Activated T-cell treated with anti-CD3 and anti-CD28 coated beads for 1 hour (primary cell): ENCODE measurements at places on chromosomes 4 and X.

DNA sequence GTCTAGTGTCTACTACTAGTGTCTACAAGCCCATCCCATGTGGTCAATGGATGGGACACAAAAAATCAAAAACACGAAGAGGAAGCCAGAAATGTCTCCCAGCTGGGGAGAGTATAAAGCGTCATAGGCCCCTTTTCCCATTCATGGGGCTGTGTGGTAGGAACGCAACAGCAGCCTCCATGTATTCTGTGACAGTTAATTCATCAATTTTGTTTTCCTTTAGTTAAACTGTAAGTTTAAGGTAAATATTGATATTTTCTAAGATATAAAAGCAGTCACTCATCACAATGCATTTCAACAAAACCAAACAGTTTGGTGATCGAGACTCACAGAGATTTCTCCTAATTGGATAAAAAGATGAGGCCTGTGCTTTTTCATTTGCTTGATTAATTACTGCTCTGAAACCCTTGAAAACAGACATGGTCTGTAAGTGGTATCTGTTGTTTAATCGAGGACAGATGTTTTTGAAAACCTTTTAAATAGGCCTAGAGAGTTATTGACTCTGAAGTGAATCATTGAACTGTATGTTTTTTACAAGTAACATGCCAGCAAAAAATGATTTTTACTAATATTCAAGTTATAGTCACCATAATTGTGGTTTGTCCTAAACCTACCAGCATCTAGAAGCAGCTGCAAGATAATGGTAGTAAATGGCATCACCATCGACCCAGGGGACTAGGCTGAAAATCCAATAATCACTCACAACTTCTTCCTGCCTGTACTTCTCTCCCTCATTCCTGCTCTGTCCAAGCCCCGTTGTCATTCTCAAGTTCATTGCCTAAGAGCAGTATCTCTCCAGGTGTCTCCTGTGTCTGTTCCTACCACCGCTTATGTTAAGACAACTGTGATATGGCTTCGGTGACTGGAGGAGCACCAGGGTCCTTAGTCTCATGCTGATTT is 87.7 kb upstream of the SHISA3 start:
- no peak for DNase-seq

DNA sequence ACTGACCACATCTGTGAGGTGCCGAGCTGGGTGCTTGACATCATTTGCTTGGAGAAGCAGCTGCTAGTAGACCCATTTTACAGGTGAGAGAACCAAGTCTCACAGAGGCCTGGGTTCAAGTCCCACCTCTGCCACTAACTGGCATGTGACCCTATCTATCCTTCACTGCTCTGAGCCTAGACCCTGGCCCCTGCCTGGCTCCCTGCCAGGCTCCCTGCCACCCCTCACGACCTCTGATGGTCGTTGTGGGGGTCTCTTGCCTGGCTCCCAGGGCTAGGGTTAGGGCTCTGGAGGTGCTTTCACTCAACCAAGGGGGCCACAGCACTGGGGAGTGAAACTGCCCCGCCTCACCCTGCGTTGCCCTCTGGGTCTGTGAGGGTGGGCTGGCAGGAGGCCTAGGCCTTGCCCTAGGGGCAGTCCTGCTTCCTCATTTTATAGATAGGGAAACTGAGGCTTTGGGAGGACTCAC is 7.2 kb upstream of the ADD1 start:
- no peak for DNase-seq

DNA sequence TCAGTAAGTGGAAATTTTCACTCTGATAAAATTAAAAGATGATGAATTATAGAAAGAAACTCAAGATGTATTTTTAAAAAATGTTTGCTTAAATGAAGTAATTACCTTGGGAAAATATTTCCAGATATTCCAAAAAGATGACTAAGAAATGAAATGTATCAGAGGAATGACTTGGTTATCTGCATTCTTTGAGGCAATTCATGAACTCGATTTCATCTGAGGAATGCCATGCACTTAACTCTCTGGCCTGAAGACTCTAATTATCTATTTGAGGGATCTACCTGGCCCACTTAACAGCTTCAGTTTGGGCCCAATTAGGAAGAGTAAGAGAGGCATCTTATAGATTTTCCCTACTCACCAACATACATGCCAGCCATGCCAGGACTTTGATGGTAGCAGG is 182.3 kb downstream of the INPP4B start:
- no peak for DNase-seq

DNA sequence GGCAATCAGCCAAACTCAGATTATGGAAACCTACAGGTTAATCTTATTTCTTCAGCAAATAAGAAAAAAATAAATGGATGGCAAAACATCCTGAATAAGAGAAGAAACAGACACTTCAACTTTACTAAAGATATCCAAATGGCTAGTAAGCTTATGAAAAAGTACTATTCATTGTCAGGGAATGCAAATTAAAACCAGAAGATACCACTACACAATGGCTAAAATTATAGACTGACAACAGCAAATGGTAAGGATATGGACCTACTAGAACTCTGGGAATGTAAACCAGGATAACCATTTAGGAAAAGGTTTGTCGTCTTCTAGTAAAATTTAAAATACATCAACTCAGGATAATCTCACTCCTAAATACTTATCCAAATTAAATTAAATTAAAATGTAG is 24.3 kb downstream of the GRSF1 start:
- no peak for DNase-seq

DNA sequence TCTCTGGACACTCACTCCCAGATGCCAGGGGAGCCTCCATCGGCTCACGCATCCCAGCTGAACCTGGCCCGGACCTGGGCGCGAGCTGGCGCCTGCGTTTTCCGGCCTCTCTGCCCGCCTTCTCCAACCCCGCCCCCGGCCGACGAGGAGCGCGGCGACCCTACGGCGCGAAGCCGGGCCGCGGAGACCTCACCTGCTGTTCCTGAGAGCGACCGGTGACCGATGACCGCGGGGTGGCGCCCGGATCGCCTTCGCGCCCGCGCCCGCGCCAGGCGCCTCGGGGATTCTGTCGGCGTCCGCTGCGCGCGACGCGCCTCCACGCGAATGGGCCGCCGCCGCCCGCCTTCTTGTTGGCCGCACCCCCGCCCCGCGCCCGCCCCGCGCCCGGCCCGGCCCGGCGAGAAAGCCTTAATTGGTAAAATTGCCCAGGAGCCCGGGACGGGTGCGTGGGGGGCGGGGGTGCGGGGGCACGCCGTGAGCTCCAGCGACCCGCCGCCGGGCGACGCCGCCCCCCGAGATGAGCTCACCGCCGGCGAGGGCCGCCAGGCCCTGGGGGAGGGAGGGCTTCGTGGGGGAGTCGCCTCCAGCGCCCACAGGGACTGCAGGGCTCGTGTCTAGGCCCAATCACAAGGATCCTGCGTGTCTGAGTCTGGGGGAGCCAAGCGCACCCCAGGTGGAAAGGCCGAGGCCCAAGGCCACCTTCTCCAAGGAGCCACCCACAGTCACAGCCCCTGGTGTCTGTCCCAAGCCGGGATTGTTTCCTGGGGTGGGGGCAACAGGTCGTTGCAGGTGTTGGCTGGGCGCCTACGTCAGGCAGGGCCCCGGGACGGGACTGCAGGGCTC is at the start of gene FLNA:
TSS of gene FLNA (minus strand) at position 322 of the 843 bp plus-strand sequence. CDS start 3,389 bp downstream, outside the sequence.
- DNase-seq = no peak

DNA sequence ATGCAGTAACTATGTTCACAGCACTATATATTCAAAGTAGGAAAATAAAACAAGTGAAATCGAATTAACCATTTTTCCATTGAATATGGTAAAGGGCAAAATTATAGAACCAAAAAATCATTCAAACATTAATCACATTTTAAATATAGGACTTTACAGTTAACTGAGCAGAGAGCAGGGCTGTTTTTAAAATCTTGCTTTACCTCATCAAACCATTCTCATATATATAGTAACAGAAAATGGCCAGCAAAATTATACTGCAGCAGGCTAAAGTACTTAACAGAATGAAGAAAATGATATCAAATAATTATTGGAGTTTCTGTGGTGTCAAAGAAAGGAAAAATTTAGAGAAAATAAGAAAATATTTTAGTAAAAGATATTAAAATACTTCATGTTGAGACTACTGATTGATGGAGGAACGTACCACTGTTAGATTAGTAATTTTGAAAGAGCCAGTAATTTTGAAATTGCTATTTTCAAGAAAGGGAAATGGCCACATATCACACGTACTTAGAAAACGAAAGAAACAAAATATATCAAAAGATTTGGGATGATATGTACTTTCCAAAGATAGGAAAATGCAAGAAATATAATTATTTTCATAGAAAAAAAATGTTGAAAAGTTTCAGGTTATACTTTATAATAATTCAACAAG is 813.7 kb downstream of the DMD start:
- DNase-seq = no peak

GRCh38 chrX:129842510-129843208 is 1.0 kb downstream of the ZDHHC9 start:
- DNase-seq = no peak

- no peak for DNase-seq
Observed at GRCh38 chrX:8679550-8679949, 52.4 kb downstream of the ANOS1 start.

DNA sequence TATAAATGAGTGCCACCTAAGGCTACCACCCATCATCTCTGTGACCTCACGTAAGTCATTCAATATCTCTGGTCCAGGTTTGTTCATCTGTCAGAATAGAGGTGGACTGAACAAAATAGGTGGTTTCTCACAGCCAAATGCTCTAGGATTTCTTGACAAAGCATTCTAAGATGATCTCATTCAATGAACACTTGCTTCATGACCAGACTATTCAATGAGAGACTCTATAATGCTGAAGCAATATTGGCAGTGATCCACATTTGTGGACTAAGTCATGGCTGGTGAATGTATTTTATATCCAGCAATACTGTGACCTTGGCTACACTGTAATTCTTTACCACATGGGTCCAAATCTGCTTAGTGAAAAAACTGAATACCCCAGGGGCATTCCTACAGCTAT is 37.9 kb downstream of the LDB2 start:
- no peak for DNase-seq

DNA sequence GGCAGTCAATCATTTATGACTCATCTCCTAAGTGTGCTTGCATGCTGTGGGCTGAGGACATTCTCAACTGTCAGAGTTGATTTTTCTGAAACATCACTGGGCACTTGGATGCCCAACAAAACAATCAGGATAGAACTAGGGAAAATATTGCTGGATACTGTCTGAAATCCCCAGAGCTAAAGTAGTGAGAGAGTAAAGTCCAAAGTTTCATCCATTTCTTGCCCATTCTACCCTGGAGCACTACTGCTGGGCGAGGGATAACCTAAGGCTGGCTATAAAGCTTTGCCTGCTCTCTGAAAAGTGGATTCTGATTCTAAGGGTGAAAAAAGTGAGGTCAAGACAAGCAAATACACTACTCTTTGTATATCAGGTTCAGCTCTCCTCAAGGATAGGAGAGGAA is 279.6 kb upstream of the EDA2R start:
- no peak for DNase-seq

DNA sequence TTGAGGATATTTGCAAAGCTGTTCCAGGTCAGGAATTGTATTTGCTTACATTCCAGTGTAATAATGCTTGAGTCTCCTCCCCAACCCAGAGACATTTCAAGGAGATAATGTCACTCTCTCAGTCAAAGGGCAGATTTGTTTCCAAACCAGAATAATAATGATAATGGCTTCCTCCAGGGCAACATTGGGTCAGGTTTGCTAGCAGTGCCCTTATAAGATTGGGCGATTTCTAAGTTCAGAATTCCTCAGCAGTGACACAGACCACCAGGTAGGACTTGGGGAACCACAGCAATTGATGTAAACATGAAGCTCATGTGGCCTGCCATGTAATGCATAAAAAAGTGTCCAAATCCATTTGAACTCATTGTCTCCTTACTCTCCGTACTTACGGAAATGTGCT is 125.2 kb downstream of the BMP15 start:
- no peak for DNase-seq

GRCh38 chrX:1361275-1361674 is 24.7 kb downstream of the IL3RA start:
- no peak for DNase-seq

DNA sequence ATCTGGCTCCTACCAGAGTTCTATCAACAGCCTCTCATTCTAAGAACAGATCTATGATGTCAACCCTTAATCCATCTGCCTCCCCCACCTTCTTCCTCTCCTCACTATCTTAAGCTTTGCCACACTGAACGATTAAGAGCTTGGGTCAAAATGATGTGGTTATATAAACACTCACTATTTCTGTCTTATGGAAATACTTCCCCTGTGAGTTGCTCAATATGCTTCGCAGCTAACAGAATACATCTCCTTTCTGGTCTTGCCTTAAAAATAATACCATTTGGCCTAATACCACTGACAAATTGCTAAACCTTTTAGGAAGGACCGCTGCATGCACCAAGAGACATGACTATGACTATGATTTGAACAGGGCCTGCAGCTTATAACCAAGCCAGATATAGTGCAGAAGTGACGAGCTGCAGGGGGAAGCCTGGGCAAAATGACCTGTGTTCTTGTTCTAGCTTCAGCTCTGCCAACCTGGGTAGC is 130.9 kb downstream of the RNF150 start:
- no peak for DNase-seq

DNA sequence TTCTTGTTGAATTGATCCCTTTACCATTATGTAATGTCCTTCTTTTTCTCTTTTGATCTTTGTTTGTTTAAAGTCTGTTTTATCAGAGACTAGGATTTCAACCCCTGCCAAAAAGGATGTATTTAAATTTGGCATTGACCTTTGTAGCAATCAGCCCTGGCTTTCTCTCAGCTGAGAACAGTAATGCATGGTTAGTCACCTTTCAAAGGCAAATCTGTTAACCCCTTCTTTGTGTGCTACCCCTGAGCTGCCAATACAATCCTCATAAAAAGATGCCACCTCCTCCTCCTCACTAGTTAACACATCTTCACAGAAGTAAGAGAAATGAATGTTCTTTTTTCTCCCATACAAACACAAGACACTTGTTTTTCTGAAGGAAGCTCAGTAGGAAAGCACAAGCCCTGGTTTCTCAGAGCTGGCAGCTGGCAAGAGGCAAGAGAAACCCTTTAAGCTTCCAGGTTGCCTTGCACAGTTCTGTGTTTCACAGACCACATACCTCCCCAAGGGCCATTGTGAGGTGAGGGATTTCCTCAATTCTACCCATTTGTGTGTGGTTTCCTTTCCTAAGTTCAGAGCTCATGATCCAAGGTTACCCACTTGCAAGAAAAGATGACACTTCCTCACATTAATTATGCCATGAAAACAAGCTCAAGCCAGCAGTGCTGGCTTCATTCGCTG is 122.6 kb downstream of the RCHY1 start:
- no peak for DNase-seq

DNA sequence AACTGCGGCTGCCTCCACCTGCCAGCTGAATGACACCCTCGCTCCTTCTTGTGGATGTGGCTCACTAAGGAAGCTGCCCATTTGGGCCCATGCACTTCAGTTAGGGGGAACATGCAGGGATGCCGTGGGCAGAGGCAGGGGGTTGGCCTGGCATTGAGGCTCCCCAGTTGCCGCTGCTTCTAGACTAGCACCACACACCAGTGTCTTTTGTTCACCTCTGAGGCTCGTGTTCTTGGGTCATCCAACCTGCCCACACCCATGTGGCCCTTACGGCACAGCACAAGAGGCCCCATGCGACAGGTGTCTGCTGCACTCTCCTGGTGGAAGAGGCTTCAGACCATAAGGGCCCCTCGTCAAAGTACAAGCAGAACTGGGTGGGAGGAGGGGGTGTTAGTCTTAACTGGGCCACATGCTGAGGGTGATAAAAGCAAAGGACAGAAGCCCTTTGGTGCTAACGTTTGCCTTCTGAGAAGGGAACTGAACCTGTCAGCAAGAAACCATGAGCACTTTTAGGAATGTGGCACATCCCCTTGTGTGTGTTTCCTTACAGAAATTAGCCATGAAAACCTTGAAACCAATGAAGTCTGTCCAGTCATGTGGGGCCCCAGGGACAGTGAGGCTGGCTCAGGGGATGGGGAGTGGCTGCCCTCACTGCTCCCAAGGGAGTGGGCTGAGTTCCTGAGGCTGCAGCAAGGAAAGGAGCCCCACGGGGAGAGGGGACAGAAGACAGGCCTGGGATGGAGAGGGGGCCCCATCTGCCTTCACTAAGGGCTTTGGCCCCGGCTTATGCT is 39.2 kb downstream of the MAP7D3 start:
- DNase-seq = no peak
